ENCODE measurements at places on chromosomes 2 and 18. TPM values are rescaled to one million over a fixed set of nuclear protein-coding genes. Genes with fewer than 3 reads are reported as not detected.

DNA sequence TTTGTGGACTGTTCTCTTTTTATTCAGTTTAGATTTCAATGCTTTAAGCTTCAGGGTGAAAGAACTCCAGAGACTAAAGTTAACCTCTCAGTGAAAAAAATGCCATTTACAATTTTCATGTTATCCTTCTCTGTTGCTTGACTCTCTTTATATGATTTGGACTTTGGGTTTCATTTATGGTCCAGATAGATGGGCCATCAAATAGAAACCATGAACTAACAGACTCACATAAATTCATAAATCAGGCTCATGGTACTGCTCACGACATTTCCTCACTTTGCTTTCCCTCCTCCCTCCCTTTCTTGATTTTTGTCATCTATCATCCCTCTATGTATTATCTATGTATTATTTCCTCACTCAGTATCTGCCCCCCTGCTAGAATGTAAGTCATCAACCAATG is 10.0 kb downstream of the FAM110C start:
- DNase-seq: no peak

DNA sequence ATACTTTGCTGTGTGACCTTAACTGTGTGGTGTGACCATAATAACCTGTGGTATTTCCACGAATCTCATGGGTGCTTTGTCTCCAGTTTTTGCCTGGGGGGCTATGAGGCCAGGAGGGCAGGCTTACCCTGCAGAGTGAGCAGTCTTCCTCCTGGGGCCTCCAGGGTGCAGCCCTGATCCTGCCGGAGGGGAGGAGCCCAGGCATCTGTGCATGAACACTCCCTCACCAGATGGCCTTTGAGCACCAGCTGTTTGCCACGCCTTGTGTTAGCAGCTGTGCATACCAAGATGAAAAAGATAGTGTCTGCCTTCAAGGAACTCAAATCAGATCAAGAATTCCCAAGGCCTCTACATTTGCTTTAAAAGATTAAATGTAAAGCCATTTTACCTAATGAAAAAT is 75.0 kb upstream of the RBM44 start:
- DNase-seq: no peak

DNA sequence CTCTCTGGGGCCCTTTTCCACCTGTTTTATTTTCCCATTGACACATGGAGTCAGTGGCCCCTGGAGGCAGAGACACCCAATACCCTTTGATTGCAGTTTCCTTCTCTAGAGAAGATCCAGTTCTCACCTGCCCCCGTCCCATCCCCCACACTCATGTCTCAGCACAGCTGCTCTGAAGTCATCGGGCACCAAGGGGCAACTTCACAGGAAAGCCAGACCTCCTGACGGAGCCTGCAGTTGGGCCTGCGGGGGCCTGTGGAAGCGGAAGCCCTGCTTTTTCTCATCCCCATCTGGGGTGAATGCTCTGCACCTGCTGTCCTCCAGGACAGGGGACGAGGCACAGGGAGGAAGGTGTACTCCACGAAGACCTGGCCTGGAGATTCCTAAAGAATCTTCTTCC is 308.3 kb upstream of the EPAS1 start:
- DNase-seq: no peak

GRCh38 chr2:203238704-203239526 is at the start of gene CYP20A1:
CYP20A1 (plus strand) TSS chr2:203239018; CDS start chr2:203239063, 45 bp downstream.
- DNase-seq: peak; percentile 97

DNA sequence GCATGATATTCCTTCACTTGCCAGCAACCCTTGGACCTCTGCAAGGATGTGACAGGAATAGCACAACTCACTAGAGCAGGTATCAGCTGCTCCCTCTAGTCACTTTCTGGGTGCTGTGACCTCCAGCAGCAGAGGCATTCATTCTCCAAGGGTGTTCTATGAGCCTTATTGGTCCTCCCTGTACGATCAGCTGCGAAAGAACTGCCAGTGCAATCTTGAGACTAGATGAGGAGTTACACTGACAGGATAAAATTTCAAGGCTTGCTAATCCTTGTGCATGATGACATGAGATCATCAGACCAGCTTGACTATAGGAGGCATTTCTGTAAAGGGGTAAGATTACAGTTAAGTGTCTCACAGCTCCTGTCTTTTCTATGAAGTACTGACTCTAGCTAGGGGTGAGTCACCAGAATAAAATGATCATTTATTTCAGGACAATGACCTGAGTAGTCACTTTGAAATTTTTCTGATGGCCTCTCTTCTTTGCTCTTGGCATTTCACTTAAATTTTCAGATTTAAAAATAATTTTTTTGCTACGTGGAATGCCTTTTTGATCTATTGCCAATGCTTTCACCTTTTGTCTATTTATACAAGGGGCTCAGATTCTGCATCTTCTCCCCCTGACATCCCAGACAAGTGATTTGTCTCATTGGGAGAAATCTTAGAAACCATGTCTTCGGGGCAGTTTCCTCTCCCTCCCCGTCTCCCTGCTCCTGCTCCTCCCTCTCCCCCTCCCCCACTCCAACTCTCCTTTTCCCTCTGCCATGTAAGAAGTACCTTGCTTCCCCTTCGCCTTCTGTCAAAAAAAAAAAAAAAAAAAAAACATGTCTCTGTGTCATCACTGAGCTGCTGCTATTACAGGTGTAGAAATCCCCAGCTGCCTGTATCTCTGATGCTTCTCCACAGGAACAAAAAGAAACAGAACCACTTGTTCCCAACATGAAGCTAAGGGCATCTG is 49.2 kb upstream of the FRZB start:
- DNase-seq: no peak

DNA sequence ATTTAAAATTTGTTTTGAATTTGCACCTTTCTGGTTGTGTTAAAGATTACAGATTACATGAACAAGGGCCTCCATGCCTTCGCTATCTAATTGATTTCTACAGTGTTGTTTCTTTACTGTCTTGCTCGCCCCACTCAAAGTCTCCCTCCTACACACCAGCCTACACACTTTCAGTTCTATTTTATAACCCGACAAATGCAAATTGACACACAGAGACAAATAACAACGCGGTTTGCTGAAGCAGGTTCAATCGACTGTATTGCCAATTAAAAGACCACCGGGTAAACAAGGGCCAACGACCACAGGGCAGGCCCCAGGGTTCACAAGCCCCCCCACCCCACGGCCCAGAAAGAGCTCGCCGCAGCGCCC is 869 bp downstream of the STARD7 start:
- no peak for DNase-seq

DNA sequence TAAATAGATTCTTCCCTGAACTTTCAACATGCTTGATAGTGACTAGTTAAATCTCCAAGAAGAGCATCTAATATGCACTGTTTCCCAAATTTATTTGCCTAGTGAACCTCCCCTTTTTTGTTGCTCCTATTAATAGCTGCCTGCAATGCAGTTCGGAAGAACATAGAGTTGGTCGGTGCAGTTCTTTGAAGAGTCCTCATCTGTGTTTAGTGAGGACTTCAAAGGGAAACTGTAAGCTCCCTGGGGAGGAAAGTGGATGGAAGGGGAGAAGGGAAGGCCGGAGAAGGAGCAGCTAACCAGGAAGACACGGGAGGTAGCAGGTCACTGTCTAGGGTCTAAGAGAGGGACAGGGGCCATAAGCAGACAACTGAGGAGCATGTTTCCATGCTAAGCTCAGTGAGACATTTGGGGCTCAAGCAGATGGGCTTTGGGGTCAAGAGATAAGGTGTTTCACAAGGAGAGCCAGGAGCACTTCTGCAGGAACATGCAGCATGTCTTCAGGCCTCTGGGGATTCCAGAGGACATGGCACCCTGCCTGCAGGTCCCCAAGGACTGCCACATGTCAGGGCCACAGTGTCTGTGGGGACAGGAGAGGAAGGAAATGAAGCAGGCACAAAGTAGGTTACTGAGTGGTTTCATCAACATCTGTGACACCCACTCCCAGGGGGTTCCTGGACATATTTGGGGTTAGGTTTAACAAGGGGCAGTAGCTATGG is 48.7 kb upstream of the ANXA4 start:
- DNase-seq: no peak

- no peak for DNase-seq
Measured at GRCh38 chr2:11065833-11066485, 89.3 kb upstream of the SLC66A3 start.

DNA sequence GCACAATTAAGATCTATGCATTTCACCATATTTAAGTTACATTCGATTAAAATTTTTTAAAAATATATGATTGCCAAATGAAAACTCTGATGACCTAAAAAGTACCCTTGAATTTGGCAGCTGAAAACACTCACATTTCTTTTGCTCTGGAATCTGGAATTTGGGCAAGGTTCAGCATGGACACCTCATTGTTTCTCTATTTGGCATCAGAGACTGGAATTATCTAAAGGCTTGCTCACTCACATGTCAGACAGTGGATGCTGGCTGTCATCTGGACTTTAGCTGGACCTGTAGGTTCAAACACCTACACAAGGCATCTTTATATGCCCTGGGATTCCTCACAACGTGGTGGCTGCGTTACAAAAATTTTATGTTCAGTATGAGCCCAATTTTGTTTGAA is 16.1 kb downstream of the MBOAT2 start:
- DNase-seq: no peak

GRCh38 chr2:215556979-215557378 is 121.1 kb upstream of the FN1 start:
- no peak for DNase-seq

GRCh38 chr2:155145758-155146229 is 447.3 kb downstream of the KCNJ3 start:
- DNase-seq: no peak

DNA sequence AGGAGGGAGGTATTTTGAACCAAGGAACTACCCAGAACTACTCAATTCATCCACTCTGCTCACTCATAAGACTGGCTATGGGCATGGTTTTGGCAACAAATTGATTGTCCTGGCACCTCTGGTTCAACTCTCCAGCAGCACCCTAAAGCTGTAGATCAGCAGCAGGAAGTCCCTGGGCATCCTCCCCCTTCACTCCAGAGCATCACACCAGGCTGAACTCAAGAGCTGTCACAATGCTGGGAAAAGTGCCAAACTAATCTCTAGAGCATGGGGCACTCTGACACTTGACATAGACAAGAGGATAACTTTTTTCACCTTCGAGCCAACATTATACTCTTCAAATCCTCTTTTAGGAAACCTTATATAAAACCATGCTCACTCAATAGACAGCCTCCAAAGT is 154.1 kb upstream of the RBBP8 start:
- peak; percentile 18 for DNase-seq

- DNase-seq: no peak
Measured at GRCh38 chr2:227363756-227364155, 15.3 kb downstream of the TM4SF20 start.

GRCh38 chr2:169983506-169983905 is 156.3 kb downstream of the UBR3 start:
- no peak for DNase-seq

DNA sequence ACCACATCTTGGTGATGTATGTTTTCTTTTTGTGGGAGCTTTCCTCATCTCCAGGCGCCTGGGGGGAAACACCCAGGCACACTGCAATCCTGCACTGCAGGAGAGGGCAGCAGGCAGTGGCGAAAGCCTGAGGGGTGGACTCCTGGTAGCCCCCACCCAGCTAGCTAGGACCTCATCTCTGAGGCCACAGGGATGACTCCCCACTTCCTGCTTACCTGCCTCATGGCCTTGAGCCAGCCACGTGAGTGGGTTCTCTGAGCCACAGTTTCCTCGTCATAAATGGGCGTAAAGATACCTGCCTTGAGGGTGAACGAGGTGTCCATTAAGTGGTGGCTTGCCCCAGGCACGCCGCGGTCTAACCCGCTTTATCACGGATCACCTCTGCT is 19.1 kb downstream of the TRAF3IP1 start:
- DNase-seq: no peak

DNA sequence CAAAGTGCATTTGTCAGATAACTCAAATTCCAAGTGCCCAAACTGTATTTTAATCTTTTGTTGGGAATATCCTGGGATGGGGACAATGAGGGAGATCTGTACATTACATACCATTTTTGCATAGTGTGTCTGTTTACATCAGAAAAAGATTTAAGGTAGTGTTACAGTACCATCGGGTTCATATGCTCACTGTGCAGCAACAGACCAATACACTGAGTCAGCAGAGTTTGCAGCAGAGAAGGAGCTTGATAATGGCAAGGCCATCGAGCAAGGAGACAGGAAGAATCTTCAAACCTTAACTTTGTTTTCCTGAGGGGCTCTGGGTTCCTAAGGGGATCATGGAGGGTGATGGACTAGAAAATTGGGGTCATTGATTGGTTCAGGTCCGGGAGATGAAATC is 399.7 kb downstream of the PARD3B start:
- no peak for DNase-seq

DNA sequence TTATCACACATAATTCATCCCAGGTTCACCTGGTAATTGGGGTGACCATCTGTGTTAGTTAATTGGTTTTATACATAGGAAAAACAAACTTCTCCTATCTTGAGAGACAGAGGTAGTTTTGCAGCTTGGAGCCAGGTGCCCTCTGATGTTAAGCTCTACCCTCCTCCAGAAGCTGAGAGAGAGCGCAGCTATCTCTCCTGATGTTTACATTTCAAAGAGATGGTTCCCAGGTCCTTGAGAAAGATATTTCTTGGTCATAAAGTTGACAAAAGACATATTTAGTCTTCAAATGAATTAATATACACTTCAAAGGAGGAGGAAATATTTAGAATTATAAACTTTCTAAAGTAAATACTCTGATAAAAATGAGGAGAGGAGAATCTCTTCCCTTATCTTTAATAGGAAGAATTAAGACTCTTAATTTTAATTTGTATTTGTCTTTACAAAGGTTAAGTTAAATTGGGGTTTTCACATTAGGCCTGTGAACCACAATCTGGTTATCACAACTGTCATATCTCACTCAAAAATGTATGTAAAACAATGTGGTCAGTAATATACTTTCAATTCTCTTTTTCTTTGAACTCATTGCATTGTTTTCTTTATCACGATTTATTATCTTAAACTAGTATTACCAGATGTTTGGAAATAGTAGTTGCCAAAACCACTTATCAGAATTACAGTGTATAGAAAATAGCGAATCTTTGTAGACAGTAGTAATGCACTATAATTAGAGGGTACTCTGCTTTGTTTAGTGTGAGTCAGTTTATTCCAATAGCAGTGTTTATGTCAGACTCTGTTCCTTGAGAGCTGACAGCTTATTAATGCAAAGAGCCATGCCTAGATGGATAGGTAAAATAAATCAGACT is 26.8 kb downstream of the SERPINB4 start:
- no peak for DNase-seq

GRCh38 chr2:15532996-15533395 is 28.1 kb downstream of the NBAS start:
- DNase-seq: no peak

Gene GNLY
- total RNA-seq: 0.95 TPM

Gene TMEM247
- total RNA-seq: not detected

Gene CYRIA
- 7.0 TPM for total RNA-seq

Gene RAB6C
- total RNA-seq: 0.23 TPM

Gene SNTG2
- total RNA-seq: 2.0 TPM

Gene LRPPRC
- total RNA-seq: 60.7 TPM

Gene KIDINS220
- 50.6 TPM for total RNA-seq

Gene IL37
- 0.29 TPM for total RNA-seq

Gene TRAPPC12
- total RNA-seq: 111 TPM

Gene ERBB4
- 0.43 TPM for total RNA-seq

Data from mucosa of gallbladder (tissue), 1 donor.